Activated effector memory CD4-positive, alpha-beta T cell treated with anti-CD3 and anti-CD28 coated beads, Interleukin-2, amount 50 U/mL, for 16 hours (primary cell): ENCODE measurements at places on chromosomes 3 and 15.

DNA sequence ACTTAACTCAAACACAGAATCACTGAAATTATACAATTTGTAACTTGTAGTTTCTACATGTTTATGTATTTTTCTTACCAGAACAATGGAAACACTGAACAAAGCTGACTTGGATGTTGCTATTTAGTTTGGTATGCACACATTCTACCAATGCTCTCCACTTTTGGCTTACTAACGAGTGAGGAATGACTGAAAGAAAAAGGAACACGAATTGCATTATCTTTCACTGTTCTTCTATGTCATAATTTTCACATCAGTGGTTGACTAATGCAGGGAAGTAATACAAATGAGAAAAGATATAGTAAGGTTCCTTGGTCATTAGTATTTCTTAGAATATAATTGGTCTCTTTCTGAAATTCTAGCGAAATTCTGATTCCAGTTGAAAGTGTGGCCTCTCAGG lies 9.8 kb upstream of the CNTN3 start:
- DNase-seq: no peak

- DNase-seq: no peak
Measured at GRCh38 chr15:30969724-30970123, 21.7 kb downstream of the MTMR10 start.

GRCh38 chr3:20095470-20095869 lies 55.2 kb downstream of the KAT2B start:
- DNase-seq: no peak

DNA sequence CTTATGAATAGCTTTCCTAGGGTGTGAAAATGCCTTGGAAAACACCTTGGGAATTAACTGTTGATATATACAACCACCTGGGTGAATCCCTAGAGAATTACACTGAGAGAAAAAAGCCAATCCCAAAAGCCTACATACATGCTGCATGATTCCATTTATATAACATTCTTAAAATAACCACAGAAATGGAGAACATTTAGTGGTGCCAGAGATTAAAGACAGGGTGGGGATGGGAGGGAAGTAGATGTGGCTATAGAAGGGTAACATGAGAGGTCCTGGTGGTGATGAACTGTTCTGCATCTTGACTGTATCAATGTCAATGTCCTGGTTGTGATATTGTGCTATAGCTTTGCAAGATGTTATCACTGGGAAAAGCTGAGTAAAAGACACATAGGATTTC lies 291.0 kb downstream of the CLSTN2 start:
- DNase-seq: no peak

GRCh38 chr15:59918994-59919951 lies 84.8 kb upstream of the FOXB1 start:
- peak; percentile 76 for DNase-seq

GRCh38 chr15:70035051-70035718 lies 62.5 kb downstream of the TLE3 start:
- peak; percentile 46 for DNase-seq

DNA sequence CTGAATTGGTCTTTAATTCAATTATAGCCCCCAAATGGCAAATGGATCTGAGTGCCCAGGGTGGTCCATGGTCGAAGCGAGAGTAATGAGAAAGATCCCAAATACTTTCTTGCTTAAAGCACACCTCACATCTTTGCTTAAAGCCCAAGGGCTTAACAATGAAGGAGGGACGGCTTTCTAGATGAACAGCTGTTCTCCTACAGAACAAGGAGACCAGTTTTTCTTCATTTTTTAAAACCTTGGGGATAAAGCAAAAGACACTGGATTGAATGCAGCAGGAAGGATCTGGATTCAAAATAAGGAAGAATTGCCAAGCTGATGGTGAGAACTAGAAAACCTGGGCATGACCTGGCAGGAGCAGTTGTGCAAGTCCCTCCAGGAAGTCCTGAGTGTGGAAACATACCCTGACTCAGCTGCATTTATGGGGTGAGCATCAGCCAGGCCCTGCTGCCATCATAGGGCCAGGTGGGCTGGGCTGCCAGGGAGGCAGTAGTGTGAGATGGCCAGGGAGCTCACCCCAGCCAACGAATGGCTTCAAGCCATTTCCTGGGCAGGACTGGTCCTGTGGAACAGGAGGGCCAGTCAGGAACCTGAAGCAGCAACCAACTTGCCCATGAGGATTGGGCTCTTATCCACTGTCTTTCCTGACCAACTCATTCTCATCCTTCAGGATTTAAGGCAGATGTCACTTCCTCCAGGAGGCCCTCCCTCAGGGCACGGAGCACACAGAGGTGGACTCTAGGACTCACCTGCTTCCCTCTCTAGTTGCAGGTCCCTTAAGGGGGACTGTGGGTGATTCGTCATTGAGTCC lies 18.4 kb upstream of the RHCG start:
- DNase-seq: no peak

DNA sequence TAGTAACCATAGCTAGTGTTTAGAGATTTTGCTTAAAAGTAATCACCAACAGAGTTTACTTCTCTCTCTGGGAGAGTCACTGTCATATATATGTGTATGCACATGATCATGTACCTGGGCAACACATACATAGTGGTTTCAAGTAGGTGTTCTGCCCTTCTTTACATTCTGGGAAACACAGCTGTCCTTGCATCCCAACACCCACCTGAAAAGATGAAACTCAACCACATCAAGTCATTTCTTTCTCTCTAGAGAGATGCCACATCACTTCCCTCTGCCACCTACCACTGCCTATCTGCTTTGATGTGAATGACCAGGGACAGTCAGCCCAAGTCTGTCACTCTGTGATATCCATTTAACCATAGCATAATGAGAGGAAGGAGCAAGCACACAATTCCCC lies 155.8 kb upstream of the GADL1 start:
- DNase-seq: no peak

- no peak for DNase-seq
Measured at GRCh38 chr15:77688266-77688665, 55.6 kb upstream of the LINGO1 start.

GRCh38 chr15:62094388-62094787 lies 27.6 kb downstream of the C2CD4A start:
- DNase-seq: no peak

GRCh38 chr3:73061416-73061815 lies at the start of gene EBLN2:
Gene EBLN2, plus strand, starts transcription at chr3:73061659. Its CDS starts 423 bp downstream, at chr3:73062082.
- no peak for DNase-seq

GRCh38 chr15:62228604-62229003 lies 63.5 kb upstream of the C2CD4B start:
- no peak for DNase-seq

GRCh38 chr15:52975941-52976449 lies 185.9 kb upstream of the ONECUT1 start:
- no peak for DNase-seq

DNA sequence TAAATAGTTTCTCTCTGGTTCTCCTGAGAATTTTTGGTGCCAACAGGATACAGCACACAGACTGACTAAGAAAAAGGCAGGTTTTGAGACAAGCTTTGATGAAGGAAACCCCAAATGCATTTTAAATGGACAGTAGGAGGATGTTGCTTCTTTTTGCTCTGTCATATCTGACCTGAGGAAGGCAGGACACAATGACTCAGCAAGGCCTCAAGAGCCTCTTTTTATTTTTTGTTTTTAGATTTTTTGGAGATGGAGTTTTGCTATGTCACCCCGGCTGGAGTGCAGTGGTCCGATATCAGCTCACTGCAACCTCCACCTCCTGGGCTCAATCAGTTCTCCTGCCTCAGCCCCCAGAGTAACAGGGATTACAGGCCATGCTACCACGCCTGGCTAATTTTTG lies 16.9 kb upstream of the KNG1 start:
- no peak for DNase-seq

- DNase-seq: no peak
Measured at GRCh38 chr3:60403866-60404265, 847.4 kb downstream of the FHIT start.

- no peak for DNase-seq
Measured at GRCh38 chr3:31240874-31241273, 291.9 kb upstream of the STT3B start.

- no peak for DNase-seq
Measured at GRCh38 chr3:23961066-23961465, 16.0 kb downstream of the NR1D2 start.

GRCh38 chr3:159263750-159264553 lies 462.1 kb downstream of the MFSD1 start:
- no peak for DNase-seq

- no peak for DNase-seq
Measured at GRCh38 chr3:153840487-153840886, 280.7 kb upstream of the ARHGEF26 start.

GRCh38 chr3:127671523-127672428 lies 976 bp upstream of the ABTB1 start:
- DNase-seq: peak; percentile 68

DNA sequence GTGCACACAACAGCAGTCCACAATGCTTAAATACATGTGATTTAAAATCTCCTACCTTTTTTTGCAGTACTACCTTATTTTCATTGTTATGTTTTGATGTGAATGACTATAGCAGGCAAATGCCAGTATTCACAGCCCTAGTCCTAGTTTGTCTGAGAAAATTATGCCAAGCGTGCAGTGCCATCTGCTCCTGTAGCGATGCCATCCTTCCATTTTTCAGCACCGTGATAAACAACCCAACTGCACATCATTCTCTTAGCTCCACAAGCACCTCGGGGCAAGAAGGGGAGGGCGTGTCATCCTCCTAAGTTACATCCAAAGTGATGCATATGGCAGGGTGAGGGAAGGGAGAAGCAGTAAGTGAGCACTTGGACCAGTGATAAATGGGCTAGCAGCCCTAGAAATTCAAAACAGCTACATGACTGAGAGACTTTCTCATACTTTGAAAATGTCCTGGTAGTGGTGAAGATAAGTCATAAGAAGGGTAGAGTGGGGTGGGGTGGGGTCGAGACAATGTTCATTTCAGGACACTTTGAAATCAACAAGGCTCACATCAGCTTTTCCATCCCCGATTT lies 198.8 kb downstream of the LSAMP start:
- no peak for DNase-seq

DNA sequence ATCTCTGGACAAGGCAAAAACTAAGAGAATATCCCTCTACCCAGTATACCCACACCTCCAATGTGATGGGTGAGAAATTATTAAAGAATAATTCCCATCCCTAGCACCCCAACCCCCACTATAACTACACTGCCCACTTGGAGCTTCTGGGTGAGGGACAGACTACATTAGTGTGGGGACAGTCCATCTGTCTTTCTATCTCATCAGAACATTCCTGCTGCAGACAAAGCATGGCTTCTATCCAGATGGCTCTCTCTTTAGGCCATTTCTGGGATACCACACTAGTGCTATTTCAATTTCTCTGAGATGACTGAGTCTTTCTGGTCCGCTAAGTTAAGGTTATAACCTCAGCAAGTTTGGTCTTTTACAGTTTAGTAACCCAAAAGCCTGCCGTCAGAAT lies 6.6 kb downstream of the CSNK1G1 start:
- DNase-seq: no peak

- DNase-seq: no peak
Measured at GRCh38 chr3:178875157-178875556, 196.5 kb downstream of the ZMAT3 start.

DNA sequence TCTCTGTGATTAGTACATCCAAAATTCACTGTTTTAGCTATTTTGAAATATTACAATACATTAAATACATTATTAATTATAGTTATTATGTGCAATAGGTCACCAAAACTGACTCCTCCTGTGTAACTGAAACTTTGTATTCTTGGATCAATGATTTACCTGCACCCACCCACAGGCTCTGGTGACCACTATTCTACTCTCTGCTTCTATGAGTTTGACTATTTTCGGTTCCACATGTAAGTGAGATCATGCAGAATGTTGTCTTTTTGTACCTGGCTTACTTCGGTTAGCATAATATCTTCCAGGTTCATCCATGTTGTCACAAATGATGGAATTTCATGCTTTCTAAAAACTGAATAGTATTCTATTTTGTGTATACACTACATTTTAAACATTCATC lies 43.8 kb downstream of the SLC2A2 start:
- DNase-seq: no peak

DNA sequence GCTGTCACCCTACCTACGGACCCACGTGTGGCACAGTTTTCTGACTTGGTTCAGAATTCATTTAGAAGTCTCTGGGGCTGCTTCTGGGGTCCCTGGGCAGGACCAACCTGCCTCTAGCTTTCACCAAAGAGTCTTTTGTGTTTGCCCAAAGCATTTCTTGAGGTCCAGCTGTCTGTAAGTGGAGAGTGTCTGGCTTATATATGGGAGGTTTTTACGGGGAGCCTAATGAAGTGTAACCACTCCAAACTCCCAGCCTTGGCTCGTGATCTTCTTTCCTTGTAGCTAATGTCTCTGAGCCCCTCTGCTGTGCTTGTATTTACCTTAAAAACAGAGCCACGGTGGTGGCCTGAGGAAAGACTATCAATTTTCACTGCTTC lies 109.0 kb upstream of the CTDSPL start:
- DNase-seq: no peak

DNA sequence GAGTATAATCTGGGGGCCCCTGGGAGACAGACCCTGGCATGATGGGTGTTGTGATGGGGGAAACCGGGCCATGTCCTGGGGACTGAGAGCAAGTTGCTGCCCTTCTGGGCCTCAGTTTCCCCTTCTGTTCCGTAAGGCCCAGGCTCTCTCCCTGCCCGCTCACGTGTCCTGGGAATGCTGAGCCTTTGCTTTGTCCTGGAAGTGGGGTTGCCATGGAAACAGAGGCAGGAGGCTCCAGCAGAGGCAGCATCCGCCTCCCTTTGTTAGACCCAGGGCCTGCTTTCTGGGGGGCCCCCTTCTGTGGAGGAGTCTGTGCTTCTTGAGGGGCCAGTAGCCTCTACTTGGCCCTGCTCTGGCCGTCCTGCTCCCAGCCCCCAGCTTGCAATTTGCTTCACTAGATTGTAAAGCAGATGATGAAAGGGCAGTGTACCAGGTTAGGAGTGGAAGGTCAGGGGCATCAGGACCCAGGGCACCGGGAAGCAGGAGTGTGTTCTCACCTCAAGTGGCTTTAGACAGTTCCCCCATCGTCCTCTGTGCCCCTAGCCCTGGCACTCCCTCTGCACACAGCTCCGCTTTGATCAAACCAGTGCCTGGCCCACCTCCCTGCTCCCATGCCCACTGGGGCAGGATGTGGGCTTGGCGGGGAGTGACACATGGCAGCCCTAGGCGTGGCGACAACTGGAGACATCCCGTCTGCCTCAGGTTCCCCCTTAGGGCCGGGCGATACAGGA lies 105.6 kb downstream of the FBLN2 start:
- peak; percentile 69 for DNase-seq
